ENCODE measurements at places on chromosomes 12 and 14.
A peak's percentile ranks its signal among the peaks of the same experiment; 100 is the strongest.

DNA sequence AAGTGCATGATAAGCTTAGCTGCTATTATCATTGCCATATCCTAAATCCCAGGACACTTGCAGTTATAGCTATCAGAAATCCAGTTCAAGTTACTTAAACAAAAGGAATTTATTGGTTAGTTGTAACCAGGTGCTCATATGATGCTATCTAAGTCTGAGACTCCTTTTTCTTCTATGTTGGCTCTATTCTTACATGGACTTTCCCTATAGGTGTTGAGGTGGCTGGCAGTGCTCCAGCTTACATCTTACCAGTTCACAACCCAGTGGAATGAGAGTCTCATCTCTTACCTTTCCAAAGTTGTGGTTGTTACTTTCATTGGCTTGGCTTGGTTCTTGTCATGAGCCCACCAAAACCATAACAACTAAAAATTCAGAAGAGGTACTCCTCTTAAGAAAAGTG, 94.6 kb downstream of the DACT1 start:
- no peak for DNase-seq

DNA sequence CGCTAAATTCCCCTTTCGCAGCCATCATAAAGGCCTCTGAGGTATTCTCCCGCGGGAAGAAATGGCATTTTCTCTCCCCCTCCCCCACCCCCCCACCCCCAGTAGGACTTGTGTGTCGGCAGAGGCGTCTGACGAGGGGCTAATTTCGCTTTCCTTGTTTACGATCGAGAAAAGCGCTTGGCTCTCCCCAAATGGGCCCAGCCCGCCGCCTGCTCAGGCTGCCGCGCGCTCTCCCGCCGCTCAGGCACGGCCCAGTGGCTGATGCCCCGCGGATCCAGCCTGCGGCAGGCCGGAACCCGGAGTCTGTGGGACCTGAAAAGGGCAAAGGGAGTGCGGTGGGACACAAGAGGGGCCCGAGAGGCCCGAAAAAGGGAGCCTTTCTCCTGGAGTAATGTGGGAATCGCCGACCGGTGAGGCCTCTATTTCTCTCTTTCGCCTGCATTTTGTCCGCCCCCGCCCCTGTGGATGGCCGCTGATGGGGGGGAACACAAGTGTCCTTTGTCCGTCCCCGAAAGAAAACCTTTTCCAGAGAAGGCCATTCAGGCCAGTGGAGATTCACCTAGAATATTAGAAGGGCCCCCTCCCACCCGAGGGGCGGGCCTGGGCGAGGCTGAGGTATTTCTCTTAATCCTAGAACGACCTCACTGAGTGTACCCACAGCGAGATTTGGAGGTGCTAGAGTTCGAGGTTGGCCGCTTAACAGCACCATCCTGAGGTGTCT, 9.0 kb upstream of the HOXC6 start:
- DNase-seq: no peak

DNA sequence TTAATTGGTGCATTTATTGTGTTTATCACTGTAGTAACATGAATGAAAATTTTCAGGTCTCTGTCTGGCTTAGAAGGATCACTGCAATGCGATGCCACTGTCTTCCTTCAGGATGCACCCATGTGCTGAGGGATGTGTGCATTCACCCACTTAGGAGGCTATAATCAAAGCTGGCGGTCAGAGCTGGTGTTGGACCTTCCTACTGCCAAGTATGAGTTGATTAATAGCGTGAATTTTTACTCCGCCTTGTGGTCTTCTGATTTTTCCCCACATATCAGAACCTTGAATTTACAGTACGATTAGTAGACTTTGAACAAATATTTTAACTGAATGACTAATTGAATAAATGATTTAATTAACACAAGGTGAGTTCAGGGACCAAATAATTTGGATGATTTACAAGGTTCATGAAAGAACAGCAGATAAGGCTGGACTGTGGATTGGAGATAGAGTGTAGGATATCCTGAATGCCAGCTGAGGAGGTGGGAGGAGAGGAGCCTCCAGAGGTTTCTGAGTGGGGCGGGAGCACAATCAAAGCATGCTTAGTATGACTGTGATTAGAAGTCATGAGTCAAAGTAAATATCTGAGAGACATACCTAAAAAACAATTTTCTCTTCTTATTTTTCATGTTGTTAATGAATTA, 50.1 kb downstream of the RERG start:
- DNase-seq: no peak

GRCh38 chr12:80019691-80020090, 79.6 kb upstream of the OTOGL start:
- no peak for DNase-seq

- DNase-seq: no peak
Measured at GRCh38 chr12:98799146-98799810, 154.2 kb downstream of the APAF1 start.

GRCh38 chr12:31002999-31003398, 70.7 kb upstream of the DDX11 start:
- DNase-seq: no peak

- DNase-seq: peak; percentile 50
Measured at GRCh38 chr14:54572316-54572715, 5.4 kb downstream of the SAMD4A start.

DNA sequence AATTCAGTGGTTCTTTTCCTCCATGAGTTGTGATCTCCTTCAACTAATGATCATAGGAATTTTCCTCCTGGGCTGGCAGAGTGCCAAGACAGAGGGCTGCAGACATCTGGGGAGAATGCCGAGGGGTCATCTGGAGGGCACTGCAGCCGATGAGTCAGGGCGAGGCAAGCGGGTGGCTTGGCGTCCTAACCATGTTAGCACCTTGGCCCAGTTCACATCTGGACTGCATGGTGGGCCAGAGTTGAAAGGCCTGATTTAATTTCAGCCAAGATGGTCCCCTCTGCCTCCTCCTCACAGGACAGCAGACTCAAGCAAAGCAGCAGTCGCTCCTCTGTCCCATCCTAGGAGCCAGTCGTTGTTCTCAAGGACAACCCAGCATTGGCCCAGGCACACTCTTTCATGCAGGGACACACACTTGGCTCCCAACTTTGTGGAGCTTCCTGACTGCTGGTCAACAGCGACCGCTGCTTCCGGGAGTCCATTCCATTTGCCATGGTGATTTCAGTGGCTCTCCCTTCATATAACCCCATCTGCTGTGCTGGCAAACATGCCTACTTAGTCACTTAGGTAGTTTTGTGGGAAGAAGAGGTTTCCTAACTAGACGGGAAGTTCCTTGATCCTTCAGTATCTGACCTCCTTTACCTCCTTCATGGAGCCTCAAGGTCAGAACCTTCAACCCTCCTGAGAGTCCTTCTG, 161.8 kb downstream of the TTC8 start:
- DNase-seq: peak; percentile 5

- no peak for DNase-seq
Measured at GRCh38 chr12:131112021-131112420, 158.3 kb downstream of the ADGRD1 start.

DNA sequence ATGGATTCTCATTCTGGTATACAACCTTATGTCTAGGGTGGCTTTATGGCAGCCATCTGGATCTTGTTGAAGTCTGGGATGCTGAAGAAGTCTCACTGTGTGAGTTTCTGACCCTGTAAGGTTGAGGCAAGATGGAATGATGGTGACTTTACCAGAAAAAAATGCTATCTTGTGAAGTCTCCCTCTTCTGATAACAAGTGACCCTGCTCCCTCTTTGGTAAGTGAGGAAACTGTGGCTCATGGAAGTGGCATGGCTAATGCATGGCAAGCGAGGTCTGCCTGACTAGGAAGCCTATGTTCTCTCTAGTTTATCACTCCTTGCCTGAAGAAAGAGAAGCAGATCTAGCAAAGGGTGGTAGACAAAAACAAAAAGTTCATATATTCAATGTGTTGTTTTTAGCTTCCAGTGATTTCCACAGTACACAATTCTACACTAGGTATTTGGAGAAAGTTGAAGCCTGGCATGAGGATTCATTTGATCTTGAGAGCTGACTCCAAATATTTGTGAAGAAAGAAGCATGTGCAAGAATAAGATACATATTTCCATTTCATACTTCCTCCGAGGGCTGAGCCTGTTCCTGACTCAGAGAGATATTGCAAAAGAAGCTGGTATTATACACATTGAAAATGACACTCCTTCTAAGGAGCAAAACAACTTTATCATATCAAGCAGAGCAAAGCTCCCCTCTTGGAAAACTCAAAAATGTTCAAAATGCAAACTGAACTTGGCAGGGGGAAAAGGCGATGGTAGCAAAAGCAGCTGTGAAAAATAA, 63.6 kb downstream of the HELB start:
- no peak for DNase-seq

GRCh38 chr14:80304125-80304766, 92.9 kb upstream of the DIO2 start:
- no peak for DNase-seq

DNA sequence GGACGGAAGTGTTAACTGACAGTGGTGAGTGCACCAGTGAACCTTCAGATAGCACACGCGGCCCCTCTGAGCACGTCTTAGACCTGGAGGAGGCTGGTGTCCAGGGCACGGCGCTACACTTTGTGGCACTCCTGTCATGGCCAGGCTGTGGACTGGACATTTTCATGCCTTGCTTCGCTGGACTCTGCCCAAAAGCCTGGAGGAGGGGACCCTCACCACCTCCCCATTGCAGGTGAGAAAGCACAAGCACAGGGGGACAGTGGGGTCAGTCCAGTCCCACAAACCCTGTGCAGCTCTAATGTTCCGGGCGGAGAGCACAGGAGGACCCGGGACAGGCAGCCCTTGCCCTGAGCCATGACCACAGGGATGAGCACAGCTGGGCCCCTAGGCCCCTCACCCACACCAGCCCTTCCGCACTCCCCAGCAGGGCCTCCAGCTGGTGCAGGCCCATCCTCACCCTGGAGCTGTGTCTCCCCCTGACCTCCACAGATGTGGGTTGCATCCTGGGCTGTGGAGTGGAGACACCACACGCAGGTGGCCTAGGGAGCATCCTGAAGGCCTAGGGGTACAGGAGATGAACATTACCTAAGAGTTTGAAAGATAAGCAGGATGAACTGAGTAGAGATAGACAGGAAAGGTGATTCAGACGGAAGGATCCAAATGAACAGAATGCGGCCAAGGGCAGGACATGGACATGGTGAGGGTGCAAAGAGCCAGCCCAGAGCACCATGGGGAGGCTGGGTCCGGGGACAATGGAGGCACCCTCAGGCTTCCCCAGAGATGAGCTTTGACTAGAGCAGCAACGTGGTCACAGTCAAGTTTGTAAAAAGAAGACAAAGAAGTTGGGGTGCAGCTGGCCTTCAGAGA, 132.8 kb downstream of the BCL11B start:
- DNase-seq: no peak

DNA sequence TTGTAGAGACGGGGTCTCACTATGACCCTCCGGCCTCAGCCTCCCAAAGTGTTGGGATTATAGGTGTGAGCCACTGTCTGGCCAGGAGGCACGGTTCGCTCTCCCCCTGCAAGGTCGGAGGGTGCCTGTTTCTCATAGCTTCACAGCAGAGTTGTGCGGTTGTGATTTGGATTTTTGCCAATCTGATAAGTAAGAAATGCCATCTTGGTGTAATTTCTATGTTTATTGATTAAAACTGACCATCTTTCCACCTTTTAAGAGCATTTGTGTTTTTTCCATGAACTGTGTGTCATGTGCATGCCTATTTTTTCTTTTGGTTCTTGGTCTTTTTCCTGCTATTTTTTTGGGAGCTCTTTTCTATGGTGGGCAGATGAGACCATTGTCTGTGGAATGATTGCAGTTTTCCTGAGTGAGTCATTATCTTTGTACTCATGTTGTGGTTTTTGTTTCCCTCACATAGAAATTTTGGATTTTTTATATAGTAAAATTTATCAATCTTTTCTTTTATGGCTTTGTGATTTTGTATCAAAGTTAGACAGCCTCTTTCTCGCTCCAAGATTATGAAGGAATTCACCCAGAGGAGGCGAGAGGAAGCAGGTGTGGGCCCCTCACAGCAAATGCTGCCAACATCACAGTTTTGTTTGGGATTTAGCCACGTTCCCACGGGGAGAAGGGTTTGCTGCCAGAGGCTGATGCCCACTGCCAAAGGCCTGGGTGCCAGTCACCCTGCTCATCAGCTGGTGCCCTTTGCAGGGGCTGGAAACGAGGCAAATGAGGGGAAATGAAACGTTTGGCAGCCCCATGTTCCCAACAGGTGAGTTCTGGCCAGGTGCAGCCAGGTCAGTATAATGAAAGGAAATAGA, 47.2 kb downstream of the RFX4 start:
- no peak for DNase-seq

DNA sequence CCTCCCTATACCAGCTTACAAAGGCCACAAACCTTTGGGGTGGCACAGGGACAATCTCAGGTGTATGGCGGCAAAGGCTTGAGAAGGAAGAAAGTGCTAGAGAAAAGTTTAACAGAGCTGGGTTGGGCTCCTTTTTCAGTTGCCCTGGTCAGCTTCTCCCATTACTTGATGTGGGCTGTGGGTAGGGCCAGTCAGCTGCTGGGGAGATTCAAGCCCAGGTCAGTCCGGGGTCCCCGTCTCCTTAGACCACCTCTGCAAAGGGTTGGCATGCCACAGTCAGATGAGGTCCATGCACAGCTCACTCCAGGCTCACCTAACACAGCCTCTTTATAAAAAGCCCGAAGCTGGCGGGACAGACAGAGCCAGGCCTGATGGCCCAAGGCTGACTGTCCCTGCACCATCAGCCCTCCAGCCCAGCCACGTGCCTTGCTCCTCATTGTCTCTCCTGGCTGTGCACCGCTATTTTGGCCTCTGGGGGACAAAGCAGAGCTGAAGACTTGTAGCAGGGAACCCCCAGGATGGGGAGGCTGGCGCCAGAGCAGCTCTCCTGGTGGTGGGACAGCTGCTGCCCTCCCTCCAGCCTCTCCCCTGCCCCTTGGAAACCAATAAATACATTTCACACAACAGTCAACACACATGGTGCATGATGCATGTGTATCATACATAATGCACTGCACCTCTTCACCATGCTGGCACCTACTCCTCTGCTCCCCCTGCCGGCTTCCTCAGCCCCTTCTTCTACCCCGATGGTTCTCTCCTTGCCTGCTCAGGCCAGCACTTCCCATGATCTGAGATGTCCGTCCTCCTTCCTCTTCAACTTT, 61.7 kb upstream of the DDX11 start:
- DNase-seq: no peak

DNA sequence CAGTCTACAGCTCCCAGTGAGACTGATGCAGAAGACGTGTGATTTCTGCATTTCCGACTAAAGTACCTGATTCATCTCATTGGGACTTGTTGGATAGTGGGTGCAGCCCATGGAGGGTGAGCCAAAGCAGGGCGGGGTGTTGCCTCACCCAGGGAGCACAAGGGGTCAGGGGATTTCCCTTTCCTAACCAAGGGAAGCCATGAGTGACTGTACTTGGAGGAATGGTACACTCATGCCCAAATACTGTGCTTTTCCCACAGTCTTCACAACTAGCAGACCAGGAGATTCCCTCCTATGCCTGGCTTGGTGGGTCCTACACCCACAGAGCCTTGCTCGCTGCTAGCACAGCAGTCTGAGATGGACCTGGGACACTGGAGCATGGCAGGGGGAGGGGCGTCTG, 21.0 kb upstream of the ABCC9 start:
- DNase-seq: no peak

Data from RKO (cell line).